CD8-positive, alpha-beta memory T cell (primary cell): ENCODE measurements at places on chromosomes 2 and 18. TPM values are rescaled to one million over a fixed set of nuclear protein-coding genes. Genes with fewer than 3 reads are reported as not detected.

Gene PSMA8
- 2.1 TPM for polyA plus RNA-seq

Gene KIF1A
- not detected for polyA plus RNA-seq

Gene RAX
- polyA plus RNA-seq, result not detected

Gene DNAJC5G
- polyA plus RNA-seq, result not detected

Gene MOCOS
- 0.07 TPM for polyA plus RNA-seq

Gene CNGA3
- polyA plus RNA-seq, result not detected
